ENCODE measurements at places on chromosomes 7 and 10. TPM values are rescaled to one million over a fixed set of nuclear protein-coding genes. Genes with fewer than 3 reads are reported as not detected.

Gene PPP1R9A
- total RNA-seq = 0.51 TPM

Gene UFSP1
- 7.6 TPM for total RNA-seq

DNA sequence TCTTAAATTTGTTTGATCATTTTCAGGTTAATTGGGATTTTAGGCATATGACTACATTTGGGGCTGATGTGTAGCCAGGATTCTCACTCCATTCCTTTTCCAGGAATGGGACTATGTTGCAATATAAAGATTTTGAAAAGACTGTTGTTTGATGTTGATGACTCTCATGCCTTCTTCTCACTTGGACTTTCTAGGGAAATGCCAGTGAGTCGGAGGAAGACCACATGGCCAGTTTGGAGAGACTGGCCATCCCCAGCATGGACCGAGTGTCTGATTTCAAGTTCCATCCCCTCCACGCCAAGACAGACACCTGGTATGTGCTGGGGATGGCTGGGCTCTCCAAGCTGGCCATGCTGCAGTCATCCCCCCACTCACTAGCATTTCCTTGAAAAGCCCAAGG lies 5.5 kb downstream of the IGFBP3 start:
- DNase-seq = no peak

GRCh38 chr7:11592699-11593098 lies 239.3 kb downstream of the THSD7A start:
- no peak for DNase-seq

DNA sequence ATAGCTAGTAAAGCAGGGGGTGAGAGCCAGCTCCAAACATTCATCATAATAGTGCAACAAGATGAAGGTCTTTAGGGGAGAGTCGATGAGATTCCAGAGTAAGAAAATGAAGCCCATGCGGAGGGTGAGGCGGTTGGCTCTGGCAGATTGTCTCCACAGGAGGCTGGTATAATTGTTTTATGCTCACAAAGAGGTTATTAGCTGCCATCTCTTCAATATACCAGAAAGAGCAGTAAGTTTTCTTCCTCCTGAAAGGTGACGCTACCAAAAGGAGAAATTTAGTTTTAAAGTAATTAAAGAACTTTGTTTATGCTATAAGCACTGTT lies 59.2 kb upstream of the KCNIP2 start:
- no peak for DNase-seq
